ENCODE measurements at places on chromosomes 4 and X.

DNA sequence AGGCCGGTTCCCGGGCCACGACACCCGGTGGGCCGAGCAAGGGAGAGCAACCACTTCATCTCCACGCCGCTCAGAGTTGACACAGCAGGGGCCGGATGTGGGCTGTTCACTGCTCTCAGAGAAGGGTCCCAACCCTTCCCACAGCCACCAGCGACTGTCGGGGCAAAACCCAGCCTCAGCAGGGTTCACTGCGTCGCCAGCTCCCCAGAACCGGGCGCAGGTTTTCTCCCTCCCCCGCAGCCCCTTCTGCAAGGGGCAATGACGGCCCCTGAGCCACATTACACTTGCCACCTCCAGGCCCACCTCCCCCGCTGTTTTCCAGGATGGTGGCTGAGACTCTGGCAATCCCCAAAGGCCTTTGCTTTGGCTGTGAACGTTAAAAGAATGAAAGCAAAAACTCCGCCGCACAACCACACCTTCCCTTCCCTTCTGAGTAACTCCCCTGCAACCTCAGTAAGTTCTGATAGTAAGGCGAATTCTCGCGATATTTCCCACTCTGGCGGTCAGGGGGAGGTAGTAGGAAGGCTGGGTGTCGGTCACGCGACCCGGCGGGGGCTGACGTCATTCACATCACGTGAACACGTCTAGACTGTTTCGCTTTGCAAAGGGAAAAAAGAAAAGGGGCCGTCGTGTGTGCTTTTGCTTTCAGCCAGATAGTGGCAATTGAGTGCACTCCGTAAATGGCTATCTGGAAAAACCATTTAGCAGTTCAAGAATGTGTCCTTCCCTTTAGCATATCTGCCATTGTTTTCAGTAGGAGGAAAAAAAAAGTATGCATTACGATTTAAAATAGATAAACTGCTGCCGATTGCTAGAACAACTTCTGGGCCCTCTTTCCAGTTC, 869 bp upstream of the CAMK2D start:
- DNase-seq = peak; percentile 99

- no peak for DNase-seq
These were observed 9.4 kb upstream of the ADD1 start for GRCh38 chr4:2834001-2834921.

DNA sequence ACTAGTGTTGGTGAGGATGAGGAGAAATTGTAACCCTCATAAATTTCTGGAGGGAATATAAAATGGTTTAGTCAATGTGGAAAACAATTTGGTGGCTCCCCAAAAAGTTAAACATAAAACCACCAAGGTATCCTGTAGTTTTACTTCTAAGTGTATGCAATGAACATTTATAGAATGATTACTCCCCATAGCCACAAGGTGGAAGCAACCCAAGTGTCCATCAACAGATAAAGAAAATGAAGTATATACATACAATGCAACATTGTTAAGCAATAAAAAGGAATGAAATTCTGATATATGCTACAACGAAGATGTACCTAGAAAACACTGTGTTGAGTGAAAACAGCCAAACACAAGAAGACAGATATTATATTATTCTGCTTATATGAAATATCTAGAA, 569.1 kb upstream of the GRID2 start:
- no peak for DNase-seq

DNA sequence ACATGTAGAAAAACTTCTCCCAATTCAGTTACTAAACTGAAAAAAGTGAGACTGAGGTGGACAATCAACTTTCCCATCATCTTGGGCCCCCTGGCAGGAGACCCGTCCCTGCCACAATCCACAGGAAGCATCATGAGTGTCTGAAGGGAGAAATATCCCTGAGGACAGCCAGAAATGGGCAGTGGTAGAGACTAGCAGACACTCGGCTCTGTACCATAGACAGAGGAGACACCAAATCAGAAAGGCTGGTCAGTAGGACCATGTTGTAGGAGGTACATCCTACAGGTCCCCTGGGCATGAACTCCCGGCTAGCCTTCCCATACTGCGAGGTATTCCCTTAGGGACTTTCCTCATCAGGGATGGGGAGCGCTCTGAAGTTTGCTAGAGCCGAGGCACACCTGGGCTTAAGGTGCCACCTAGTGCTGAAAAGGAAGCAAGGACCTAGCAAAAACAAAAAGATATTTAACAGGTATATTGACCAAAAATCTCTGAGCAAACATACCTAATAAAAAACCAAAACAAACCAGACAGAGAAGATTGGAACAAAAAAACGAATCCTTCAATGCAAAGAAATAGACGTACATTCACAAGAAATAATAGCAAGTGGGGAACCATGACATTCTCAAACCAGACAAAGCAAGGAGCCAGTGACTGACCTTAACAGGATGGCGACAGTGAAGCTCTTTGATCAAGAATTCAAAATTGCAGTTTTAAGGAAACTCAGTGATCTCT, 55.6 kb downstream of the HAUS3 start:
- DNase-seq = no peak

DNA sequence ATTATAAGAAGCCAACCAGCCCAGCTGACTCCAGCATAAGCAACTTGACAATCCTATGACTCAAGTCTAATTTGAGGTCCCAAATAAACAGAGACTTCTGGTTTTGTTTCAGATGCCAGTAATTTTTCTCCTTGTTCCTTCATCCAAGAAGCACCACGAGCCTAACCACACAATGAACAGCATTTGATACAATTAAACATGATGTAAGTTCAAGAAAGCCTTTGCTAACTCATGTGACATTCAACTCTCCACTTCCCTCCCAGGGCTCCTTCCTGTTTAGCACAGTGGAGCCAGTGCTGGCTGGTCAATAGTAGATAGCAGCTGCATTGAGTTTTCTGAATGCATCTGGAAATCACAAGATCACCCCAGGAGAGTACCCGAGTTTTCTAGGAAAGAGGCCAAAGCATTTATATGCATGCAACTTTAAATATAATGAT, 206.3 kb downstream of the ARHGAP24 start:
- no peak for DNase-seq

DNA sequence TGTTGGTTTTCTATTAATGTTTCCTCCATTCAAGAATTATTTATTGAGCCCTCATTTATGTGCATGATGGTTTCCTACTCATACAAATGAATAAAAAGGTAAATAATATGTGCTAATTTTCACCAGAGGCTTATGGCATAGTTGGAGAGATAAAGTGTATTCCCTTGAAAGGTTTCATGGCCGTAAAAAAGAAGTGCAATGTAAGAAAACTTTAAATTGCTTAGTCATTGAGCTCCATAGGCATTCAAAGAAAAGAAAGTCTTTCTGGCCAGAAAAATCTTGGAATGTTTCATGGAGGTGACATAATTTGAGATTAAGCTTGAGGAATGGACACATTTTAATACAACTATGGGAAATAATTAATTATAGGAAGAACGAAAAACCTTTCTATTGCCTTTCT, 8.7 kb downstream of the KLHL4 start:
- DNase-seq = no peak

DNA sequence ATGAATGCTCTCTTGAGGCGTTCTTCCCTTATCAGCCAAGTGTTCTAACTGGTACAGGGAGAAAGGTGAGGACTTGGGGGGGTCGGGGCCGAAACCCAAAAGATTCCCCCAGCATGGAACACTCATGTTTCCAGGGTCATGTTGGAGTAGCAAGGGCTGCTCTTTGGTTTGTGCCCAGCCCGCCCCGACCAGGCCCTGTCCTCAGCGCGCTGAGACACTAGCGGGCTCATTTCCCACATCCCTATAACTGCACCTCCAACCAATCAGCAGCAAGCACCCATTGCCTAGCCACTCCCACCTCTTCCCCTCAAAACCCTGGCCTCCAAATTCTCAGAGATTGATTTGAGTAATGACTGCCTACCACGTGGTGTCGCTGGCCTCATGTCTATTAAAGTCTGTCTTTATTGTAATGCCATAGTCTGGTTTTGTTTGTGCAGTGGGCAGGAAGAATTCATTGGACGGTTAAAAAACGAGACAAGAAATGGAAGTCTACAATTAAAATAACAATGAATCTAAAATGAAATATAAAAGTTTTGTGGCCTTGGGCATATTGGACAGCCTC, 1928.4 kb downstream of the STIM2 start:
- no peak for DNase-seq

GRCh38 chr4:132646186-132646585, 502.9 kb upstream of the PCDH10 start:
- DNase-seq = no peak

- DNase-seq = peak; percentile 32
These were observed 855 bp downstream of the KLF3 start for GRCh38 chr4:38664706-38665401.

- DNase-seq = no peak
These were observed 193.0 kb upstream of the C1QTNF7 start for GRCh38 chr4:15234856-15235126.

DNA sequence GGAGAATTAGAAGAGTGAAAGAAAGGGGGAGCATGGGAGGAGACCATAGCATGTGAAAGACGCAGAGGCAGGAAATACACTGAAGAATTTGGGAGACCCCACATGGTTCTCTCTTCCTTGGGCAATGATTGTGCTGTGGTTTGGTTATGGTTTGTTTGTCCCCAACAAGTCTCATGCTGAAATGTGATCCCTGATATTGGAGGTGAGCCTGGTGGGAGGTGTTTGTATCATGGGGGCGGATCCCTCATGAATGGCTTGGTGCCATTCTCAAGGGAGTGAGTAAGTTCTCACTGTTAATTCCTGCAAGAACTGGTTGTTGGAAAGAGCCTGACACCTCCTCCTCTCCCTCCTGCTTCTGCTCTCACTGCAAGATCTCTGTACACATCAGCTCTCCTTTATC, 78.6 kb upstream of the RAI2 start:
- no peak for DNase-seq

DNA sequence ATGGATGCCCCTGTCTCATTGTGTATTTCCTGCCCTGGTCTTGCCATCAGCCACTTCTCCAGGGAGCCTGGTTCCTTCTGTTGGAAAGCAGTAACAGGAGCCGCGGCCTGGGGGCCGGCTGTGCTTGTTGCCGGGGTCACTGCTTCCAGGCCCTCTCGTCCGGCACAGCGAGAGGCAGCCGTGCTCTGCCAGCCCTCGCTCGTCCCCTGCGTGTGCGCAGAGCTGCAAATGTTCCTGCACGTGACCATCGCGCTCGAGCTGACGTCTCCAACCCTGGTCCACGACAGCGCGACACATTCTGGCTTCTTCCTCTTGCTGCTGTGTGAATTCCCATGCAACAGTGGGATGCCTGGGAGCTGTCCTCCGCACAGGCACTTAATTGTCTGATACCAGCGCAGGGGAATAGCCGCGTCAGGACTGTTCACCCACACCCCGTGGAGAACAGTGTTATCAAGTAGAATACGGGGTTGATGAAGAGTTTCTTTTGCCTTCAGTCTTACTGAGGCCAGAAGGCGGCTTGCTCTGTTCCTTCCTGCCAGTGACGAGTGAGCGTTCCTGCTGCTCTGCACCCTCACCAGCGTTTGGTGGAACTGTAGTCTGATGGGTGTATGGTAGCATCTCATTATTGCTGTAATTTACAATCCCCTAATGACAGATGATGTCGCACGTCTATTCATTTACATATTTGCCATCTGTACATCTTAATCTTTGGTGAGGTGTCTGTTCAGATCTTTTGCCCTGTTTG, 12.3 kb downstream of the PDE6B start:
- no peak for DNase-seq

DNA sequence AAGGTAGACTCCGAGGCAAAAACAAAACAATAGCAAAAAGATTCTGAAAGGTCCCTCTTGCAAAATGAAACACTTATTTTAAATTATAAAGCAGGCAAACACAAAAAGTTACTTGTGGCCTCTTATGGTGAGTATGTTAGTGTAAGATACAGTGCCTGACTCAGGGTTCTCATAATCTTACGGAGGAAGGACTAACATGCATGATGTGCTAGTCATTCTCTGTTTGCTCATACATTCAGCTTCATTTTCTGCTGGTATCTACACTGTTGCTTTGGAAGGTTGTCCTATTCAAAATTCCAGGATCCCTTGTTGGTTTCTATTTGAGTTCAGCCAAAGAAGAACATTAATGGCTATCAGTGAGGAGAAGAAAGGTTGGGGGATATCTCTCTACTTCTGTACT, 249.1 kb upstream of the FAM47A start:
- DNase-seq = no peak

GRCh38 chrX:64204701-64205440, 637 bp downstream of the AMER1 start:
- peak; percentile 1 for DNase-seq

DNA sequence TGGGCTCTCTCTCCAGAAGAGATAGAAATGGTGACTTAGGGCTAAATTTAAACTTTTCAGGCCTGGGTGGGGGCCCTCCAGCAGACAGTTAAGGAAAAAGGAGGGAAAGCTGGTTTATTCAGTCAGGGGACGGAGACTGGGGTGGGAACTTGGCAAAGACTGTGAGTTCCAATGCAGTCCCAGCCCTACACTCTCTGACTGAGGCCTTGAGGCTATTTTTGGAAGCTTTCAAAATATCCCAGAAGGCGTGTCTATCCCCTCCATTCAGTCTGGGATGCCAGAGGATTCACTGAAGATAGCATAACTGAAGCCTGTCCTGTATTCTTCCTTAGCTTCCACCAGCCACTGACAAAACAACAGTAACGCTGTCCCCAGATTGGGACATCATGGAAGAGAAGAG, 32.1 kb upstream of the MSN start:
- DNase-seq = no peak

DNA sequence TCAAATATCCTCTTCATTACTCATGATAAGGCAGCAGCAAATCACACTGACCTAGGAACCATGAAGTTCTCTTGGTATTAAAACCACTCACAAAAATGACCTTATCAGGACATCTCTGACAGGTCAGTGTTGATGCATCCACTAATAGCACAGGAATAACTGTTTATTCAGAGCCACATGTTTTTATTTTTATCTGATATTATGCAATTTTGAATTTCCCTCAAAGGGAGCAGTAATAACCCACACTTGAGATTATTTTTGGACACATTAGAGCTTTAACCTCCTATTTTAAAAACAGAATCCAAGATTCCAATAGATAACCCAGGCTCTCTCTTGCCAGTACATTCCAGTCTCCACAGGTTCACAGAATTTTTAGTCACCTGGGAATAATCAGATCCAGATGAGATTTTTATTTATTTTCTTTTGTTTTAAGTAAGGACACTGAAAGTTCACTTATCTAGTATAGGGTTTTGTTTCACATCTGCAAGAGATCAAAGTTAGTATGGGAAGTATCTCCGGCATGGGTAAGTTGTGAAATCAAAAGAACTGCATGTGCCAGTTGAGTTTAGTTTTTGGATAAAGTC, 36.3 kb upstream of the MYOZ2 start:
- no peak for DNase-seq

GRCh38 chr4:86927843-86928395, 6.9 kb upstream of the AFF1 start:
- no peak for DNase-seq

Data from stimulated activated naive CD4-positive, alpha-beta T cell (primary cell).